ENCODE measurements at places on chromosomes 7 and 10.

- no peak for DNase-seq
These were observed 1.3 kb downstream of the CTTNBP2 start for GRCh38 chr7:117871778-117872538.

GRCh38 chr10:102648269-102648888 is 4.1 kb downstream of the TRIM8 start:
- no peak for DNase-seq

DNA sequence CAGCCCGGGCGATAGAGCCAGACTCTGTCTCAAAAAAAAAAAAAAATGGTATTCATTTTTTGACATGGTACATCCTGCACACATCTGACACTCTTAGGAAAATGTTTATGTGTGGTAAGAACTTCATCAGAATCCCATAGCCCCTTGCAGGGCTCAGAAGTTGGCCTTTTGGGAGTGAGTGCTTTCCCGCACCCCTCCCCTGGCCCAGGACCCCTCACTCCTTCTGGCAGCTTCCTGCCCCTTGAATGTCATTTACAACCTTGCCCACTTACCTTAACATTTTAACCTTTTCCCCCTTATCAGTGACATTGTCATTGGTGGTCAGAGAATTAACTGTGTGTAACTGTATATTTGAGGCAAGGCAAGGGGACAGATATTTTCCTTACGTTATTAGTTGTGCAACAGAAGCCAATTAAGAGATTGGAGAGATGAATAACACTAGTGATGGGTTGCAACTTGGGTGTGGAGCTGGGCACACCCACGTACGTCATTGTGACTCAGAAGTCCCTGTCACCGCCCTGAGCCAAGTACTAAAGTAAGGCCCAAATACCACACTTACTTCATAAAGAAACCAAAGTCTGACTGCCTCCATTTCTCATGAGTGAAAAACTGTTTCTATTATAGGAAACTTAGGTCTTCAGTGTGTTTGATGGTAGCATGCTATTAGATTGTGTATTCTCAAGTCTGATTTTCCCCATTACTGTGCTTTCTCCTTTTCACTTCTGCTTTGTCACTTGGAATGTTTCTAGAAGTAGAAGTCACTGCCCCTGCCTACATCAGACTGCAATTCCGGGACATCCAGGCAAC is 31.6 kb downstream of the OGDH start:
- DNase-seq = no peak

- DNase-seq = no peak
These were observed 315.3 kb downstream of the SNX13 start for GRCh38 chr7:17625043-17625442.

DNA sequence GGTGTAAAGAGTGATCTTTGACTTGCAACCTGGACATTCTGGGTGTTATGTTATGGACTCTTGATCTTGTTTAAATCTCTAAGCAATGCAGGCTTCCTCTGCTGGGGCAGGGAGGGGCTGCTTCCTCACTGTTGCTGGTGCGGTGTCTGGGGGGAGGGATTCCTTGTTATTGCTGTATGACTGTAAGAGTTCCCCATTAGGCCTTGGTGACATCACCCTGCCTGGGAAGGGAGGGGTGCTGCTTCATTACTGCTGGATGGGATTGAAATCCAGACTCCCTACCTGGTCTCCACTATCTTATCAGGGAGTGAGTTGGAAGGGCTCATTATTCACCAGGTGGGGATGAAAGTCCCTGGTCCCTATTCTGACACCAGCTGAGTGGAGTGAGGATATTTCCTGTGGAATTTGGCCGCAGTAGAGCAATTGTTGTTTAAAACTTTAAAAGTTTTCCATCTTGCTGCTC is 8.8 kb downstream of the OGDH start:
- no peak for DNase-seq

DNA sequence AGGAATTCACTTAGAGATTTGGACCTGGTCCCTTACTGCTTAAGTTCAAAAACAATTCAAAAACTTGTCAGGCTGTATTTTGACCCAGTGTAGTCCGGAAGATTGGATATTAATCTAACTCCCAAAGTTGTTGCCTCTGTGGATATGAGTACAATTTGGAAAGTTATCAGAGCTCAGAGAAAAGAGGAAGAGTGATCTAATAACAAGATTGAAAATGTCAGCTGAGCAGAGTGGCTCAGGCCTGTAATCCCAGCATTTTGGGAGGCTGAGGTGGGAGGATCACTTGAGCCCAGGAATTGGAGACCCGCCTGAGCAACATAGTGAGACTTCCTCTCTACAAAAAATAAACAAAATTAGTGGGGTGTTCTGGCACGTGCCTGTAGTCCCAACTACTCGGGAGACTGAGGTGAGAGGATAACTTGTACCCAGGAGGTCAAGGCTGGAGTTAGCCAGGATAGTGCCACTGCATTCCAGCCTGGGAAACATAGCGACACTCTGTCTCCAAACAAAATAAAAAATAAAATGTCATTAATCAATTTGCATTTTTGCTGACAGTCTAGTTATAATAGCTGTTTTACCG is 3.2 kb upstream of the ASCC1 start:
- DNase-seq = no peak

DNA sequence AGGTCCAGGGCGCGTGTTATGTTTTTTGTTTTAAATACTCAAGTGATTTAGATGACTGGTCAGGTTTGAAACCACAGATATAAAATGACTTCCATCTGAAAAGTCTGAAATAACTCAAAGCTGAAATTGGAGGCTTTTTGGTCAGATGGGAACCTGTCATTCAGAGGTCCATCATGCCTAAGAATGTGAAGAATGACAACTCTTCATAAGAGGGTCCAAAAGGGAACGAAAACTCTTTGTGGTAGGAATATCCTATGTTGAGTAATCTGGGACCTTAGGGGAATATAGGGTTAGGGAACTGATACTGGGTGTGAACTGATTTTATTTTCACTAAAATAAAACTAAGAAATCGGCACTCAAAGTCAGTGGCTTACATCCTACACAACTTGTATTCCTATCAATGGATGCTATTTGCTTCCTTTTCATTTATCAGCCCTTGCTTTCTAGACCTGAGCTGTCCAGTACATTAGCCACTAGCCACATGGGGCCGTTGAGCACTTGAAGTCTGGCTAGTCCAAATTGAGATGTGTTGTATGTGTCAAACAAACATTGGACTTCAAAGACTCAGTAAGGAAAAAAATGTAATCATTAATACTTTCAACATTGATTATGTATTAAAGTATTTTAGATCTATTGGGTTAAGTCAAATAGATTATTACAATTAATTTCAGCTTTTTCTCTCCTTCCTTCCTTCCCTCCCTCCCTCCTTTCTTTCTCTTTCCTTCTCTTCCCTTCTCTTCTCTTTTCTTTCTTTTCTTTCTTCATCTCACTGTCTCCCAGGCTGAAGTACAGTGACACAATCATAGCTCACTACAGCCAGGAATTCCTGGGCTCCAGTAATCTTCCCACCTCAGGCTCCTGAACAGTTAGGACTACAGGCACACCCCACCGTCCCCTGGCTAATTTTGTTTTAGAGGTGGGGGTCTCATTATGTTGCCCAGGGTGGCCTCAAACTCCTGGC is 56.5 kb upstream of the KDM7A start:
- DNase-seq = no peak

DNA sequence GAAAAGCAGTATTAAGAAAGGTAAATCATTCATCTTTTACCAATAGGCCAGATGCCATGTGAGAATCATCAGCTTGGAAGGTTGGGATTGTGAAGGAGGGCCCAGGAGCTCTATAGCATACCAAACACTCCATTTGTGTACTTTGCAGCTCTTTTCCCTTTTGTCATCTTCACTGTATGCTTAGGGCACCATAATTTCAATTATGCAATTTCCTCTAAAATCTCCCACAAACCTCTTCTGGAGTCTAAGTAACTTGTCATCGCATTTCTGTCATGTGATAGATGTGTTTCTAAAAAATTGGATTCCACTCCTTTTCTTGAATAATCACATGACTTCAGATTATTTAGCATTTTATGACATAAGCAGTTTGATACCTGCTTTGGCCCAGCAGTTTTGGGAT is 17.9 kb downstream of the RPP30 start:
- no peak for DNase-seq

DNA sequence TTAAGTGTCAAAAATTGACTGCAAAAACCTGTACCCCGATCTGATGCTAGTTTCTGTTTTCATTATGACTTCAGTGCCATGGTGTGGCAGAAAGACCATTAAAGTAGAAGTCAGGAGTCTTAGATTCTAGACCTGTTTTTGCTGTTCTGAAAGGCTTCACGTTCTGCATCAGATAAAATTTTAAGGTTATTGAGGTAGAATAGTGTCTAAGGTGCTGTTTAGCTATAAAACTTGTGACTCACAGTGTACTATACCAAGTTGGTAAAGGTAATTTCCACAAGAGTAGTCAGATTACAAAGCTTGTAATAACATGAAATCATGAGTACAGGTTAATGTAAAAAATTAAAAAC is 38.6 kb downstream of the ZNRF2 start:
- no peak for DNase-seq

GRCh38 chr7:23237000-23237399 is 9.6 kb upstream of the GPNMB start:
- no peak for DNase-seq

GRCh38 chr7:46322937-46323336 is 401.9 kb upstream of the IGFBP3 start:
- no peak for DNase-seq

GRCh38 chr7:13416071-13416470 is 573.4 kb downstream of the ETV1 start:
- no peak for DNase-seq

DNA sequence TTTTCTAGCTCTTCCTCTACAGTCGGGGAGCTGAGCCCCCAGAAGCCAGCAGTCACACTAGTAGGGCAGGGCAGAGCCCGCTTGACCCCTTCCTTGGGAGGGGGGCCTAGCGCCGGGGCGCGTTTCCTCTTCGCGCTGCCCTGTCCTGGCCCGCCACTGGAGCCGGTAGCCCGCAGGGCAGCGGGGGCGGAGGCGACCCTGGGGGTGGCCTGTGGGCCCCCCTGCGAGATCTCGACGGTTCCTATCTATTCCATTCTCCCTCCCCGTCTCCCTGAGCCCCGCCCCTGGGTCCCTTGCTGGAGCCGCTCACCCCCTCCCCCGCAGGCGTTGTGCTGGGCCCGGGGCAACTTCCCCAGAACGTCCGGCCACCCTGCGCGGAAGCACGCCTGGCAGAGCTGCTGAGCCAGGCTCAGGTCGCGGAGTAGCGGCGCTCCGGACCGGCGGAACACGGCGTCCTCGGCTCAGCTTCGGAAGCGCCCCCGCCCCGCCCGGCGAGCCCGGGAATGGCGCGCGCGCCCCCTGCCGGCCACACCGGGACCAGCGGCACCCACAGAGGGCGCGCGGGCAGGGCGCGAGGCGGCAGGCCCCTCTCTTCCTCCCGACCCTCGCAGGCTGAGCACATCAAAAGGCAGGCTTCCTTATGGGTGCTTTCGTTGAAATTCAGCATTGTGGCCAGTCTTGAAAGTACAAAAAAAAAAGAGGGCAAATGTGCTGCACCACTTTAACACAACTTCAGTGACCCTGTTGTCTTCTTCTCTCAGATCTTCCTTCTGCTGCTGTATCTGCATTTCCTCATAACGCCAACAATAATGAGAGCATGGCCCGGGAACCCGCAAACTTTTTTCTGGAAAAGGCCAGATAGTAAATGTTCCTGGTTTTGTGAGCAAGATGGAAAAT is 327.6 kb downstream of the TNS3 start:
- peak; percentile 40 for DNase-seq

- peak; percentile 33 for DNase-seq
These were observed 142.1 kb upstream of the EEPD1 start for GRCh38 chr7:36010656-36011587.

DNA sequence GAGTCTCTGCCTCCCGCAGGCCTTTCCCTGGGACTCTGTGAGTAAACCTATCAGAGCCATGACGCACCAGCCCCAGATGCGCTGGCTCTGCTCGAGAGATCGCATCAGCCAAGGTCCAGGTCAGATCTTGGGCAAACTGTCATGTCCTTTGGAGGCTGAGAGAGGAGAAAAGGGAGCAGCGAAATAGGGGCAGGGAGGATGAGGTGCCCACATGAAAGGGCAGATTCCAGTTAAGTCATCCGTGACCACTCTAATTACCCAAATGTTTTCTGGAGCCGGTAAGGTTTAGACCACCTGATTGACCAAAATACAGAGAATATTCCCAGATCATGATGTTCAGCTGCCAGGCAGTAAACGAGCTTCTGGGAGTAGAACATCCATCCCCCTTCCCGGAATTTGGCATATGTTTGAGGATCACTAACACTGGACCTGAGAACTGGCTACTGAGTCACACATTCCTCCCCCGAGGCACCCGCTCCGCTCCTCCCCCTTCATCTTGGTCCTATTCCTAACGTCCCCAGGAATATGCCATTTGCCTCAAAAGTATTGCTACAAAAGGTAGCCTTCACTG is 88.0 kb downstream of the FGFR2 start:
- no peak for DNase-seq

- no peak for DNase-seq
These were observed 27.4 kb upstream of the INPP5A start for GRCh38 chr10:132510174-132510611.

GRCh38 chr10:12357525-12358151 is 8.3 kb downstream of the CAMK1D start:
- DNase-seq = no peak

DNA sequence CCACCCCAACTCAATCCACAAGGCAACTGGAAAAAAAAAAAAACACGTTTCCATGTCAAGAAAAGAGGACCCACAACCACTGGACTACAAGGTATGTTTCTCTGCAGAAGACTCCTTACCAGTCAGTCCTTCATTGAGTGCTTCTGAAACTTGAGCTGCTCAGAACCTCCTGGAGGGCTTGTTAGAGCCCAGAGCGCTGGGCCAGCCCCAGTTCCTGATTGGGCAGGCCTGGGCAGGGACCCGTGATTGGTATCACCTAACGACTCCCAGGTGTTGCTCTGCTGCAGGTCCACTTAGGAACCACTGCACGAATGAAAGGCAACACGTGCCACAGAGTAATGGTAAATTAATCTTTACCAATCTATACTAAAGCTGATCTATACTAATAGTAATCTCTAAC is 473 bp upstream of the CCDC201 start:
- peak; percentile 55 for DNase-seq

- no peak for DNase-seq
These were observed 495 bp upstream of the SDHAF3 start for GRCh38 chr7:97117035-97117371.

DNA sequence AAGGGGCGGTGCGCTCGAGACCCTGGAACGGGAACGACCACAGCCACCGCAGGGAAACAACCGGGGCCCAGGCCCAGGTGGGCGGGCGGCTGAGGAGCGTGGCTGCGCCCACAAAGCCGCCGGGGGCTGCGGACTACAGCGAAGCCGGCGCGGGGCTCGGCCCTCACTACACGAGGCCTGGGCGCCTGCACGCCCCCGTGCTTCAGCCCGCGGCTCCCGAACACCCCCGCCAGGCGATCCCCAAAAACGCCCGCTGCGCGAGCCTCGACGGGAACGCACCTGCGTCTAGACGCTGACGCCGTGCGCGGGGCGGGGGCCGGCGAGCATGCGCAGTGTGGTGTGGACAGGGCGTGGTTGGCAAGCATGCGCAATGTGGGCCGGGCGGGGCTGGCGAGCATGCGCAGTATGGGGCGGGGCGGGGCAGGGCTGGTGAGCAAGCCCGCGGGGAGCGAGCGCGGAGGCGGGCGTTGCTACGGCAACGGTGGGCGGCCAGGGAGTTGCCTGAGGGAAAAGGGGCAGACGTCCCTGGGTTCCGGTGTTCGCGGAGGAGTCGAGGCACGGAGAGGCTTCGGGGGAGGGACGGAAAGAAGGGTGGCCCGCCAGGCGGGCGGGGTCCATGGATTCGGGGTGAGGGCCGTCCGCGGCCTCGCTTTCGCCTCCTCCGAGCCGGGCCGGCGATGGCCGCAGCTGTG is at the start of gene RNF32:
TSS of gene RNF32 (plus strand) at position 518 of the 692 bp plus-strand sequence. CDS start 3,104 bp downstream, outside the sequence.
- peak; percentile 91 for DNase-seq

Data from NCI-H2171 treated with DMSO at 0.1 percent for 48 hours (cell line).